Psoas muscle (tissue), 8 donors: ENCODE measurements at places on chromosomes 11 and 22. TPM values are rescaled to one million over a fixed set of nuclear protein-coding genes. Genes with fewer than 3 reads are reported as not detected.

DNA sequence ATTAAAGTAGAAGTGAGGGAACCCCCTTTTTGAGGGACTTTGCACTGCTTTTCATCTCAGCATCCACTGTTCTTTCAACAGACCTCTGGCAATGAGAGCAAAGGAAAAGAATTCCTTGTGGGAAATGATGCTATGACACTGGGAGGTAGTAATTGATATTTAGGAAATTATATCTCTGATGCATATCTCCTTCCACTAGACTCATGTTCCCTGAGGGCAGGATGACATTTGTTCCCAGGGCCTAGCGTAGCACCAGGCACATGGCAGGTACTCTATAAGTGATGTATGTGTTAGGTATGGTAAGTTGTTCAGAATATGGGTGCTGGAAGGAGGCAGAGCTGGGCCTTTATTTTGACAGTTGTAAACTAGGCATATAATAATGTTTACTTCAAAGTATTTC lies 142.9 kb downstream of the CCDC81 start:
- no peak for DNase-seq

COMMD9 gene
- 52.1 TPM for total RNA-seq

DNA sequence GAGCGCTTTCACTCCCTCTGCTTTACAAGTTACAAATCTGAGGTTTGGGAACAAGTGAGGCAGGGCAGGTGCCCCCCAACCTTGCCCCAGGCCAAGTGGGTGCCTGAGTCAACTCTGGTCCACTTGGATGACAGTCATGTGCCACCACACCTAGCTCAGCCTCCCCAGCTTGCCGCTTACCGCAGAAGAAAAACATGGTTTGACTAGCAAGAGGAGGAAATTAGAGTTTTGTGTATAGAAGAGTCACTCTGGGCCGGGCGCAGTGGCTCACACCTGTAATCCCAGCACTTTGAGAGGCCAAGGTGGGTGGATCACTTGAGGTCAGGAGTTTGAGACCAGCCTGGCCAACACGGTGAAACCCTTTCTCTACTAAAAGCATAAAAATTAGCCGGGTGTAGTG lies 27.7 kb upstream of the CHKA start:
- no peak for DNase-seq

MAFF gene
- total RNA-seq, result 28.1 TPM

CD248 gene
- 10.7 TPM for total RNA-seq

- DNase-seq, result no peak
These were observed 62.1 kb upstream of the PHOX2A start for GRCh38 chr11:72305891-72306585.

- DNase-seq, result no peak
These were observed 22.6 kb upstream of the GNAZ start for GRCh38 chr22:23047742-23048141.

GRCh38 chr22:35043252-35043933 lies 22.6 kb upstream of the ISX start:
- DNase-seq, result no peak

GRCh38 chr11:47577460-47578041 lies 1.2 kb downstream of the KBTBD4 start:
- DNase-seq, result peak; percentile 7

GRCh38 chr11:110069158-110069737 lies 23.9 kb upstream of the ZC3H12C start:
- peak; percentile 86 for DNase-seq

HTR3B gene
- total RNA-seq, result not detected

PLXNB2 gene
- 43.7 TPM for total RNA-seq

- DNase-seq, result no peak
These were observed 34.2 kb downstream of the MACROD1 start for GRCh38 chr11:64131683-64132190.

GRCh38 chr11:61145228-61146005 lies 15.8 kb downstream of the VPS37C start:
- no peak for DNase-seq

DNA sequence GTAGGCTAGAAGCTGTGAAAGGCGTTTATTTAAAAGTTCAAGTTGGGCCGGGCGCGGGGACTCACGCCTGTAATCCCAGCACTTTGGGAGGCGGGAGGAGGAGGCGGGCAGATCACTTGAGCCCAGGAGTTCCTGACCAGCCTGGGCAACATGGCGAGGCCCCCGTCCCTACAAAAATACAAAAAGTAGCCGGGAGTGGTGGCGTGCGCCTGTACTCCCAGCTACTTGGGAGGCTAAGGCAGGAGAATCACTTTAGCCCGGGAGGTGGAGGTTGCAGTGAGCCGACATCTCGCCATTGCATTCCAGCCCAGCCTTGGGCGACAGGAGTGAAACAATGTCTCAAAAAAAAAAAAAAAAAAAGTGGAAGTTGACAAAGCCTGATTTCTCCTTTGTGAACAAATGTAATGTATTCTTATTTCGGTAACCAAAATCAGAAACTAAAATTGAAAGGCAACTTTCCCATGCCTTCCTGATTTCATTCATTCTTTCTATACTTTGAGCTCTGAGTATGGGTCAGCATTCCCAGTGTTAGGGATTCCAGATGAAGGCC lies 825 bp downstream of the PTPMT1 start:
- no peak for DNase-seq

RIMBP3B gene
- total RNA-seq, result not detected

SLCO2B1 gene
- total RNA-seq, result 10.9 TPM

GRCh38 chr11:20127671-20128527 lies 32.4 kb downstream of the DBX1 start:
- DNase-seq, result peak; percentile 73

- no peak for DNase-seq
These were observed 8.6 kb upstream of the LRRC10B start for GRCh38 chr11:61499816-61500491.

OR51E1 gene
- 2.1 TPM for total RNA-seq

NXPE2 gene
- total RNA-seq, result 0.12 TPM

- DNase-seq, result peak; percentile 28
These were observed 37.2 kb downstream of the CELSR1 start for GRCh38 chr22:46500201-46500600.

GRCh38 chr22:45774001-45774670 lies 102.5 kb downstream of the ATXN10 start:
- DNase-seq, result no peak

GRCh38 chr11:64856382-64857227 lies 12.2 kb upstream of the CDC42BPG start:
- peak; percentile 92 for DNase-seq

SCN2B gene
- 6.6 TPM for total RNA-seq

DNA sequence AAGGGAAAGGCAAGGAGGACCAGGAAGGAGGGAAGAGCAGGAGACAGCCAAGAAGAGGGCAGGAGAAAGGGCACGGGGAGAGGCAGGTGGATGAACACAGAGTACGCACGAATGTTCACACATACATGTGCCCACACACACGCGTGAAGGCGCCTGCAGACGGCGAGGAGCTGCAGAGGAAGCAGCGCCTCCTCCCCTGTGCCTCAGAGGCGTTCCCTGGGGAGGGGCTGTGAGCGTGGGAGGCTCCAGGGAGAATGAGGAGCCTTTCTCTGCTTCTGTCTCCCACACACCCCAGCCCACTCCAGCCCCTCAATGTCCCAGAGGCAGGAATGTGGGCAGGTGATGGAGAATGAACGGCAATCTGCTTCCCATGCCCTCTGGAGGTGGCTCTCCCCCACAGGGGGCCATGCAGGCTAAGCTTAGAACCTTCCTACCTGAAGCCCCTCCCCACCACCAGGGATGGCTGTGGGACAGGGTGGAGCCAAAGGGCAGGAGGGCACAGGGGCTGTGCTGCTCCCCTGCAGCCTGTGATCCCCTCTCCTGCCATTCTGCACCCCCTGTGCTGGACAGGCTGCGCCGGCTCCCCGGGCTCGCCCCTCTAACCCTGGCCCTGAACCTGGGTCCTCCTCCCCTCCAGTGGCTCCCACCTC lies 25.3 kb downstream of the PPM1F start:
- DNase-seq, result no peak

DNA sequence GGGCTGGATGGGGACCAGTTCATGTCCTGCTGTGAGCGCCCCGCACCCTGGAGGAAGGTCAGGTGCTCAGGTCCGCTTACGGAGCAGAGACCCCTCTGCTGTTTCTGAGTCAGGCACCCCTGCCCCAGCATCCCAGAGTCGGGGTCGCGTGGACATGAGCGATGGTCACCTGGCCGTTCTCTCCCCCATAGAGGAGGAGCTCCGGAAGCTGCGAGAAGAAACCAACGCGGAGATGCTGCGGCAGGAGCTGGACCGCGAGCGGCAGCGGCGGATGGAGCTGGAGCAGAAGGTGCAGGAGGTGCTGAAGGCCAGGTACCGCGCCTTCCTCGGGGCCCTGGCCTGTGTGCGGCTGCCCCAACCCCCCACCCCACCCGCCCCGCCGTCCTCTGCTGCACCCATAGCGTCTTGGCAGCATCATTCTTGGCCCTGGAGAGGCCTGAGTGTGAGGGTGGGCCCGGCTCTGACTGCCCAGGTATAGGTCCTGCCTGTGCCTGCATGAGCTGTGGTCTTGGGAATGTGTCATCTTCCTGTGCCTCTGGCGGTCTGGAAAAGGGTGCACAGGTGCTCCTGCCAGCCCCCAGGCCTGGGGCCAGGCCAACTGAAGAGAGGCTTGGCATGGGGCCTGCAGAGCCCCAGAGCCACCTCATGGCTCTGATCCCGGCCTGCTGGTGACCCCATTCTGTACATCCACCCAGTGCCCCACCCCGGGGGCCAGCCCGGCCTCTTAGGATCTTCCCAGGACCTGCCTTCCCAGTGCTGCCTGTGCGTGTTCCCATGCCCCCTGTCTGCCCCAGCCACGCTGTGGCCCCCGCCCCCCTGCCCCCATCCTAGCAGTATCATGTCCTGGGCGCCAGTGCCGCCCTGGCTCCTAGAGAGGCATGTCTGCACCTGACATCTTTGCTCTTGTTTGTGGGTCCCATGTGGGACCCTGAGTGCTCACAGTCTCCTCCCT lies 38.1 kb downstream of the GRAMD4 start:
- DNase-seq, result no peak

GRCh38 chr11:75072582-75072981 lies 24.1 kb downstream of the OR2AT4 start:
- DNase-seq, result no peak

NLRP14 gene
- not detected for total RNA-seq

CLDN5 gene
- total RNA-seq, result 42.3 TPM

KRTAP5-8 gene
- total RNA-seq, result not detected

DNA sequence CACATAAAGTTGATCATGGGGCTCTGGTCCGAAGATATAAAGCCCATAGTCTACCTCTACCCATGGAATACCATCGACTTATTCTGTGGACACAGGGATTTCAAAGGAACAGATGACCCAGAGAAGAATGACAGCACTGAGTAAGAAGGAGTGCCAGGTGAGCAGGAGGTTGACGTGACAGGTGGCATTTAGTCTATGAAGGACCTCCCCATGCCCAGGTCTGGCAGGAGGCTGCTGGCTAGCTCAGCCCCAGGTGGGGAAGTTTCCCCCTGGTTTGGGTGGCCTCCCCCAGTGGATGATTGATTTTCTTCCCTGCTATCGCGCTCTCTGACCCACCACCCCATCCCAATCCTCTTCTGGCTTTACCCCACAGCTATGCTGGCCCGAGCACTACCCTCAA lies 39.1 kb downstream of the KCNC1 start:
- peak; percentile 20 for DNase-seq

TTC36 gene
- total RNA-seq, result not detected

SMIM35 gene
- total RNA-seq, result not detected

DNA sequence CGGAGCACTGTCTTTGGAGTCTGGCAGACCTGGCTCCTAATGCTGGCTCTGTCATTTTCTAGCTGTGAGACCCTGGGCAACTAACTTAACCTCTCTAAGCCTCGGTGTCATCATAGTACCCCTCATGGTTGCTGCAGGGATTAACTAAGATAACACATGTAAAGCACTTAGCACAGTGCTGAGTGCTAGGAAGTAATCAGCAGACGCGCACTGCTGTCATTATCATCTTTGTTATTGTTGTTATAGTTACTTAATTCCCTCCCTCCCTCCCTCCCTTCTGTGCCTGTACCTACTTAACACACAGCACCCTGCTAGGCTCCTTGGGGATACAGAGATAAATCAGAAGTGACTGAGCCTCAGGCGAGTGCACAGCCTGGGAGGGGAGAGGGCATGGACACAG lies 104.7 kb upstream of the PITPNB start:
- no peak for DNase-seq

LRRC74B gene
- not detected for total RNA-seq

TPH1 gene
- total RNA-seq, result 0.28 TPM

- DNase-seq, result no peak
These were observed 30.7 kb downstream of the SCUBE2 start for GRCh38 chr11:9060700-9061111.

DNA sequence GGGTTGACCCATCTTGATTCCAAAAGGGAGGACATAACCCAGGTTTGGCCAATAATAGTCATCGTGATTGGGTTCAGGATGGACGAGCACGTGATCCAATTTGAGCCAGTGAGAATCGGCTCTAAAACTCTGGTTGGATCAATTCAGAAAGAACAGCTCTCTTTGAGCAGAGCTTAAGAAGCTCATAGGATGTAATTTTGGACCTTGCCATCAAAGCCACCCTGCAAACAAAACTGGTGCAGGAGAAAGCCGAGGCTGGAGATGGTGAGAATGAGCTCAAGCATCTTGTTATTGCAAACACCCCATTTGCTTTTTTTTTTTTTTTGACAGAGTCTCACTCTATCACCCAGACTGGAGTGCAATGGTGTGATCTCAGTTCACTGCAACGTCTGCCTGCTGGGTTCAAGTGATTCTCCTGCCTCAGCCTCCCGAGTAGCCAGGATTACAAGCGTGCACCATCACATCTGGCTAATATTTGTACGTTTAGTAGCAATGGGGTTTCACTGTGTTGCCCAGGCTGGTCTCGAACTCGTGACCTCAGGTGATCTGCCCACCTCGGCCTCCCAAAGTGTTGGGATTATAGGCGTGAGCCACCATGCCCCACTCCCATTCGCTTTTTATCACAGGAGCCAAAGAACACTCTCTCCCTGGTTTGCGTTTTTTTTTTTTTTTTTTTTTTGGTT lies 13.8 kb upstream of the MIAT start:
- no peak for DNase-seq

GRCh38 chr11:6498121-6498520 lies 1.0 kb downstream of the DNHD1 start:
- no peak for DNase-seq

BLID gene
- total RNA-seq, result not detected

DNA sequence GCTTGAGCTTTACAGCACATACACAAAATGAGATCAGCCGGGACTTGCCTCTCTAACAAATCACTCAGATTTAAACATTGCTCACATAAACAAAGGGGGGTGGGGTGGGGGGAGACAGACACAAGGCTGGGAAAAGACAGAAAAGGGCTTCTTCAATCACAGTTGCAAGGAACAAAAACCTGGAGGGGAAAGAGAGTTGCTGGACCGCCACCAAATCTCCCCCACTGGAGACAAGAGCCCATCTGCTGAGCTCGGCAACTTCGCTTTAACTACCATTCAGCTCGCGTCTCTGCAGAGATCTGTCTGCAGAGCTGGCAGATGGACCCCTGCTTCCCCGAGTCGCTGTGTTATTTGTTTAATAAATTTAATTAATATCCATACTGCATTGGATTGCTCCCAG lies 165.0 kb downstream of the RCN1 start:
- DNase-seq, result no peak

- no peak for DNase-seq
These were observed 122.8 kb downstream of the HIPK3 start for GRCh38 chr11:33379947-33380346.
